ENCODE measurements at places on chromosomes 6 and 20.

DNA sequence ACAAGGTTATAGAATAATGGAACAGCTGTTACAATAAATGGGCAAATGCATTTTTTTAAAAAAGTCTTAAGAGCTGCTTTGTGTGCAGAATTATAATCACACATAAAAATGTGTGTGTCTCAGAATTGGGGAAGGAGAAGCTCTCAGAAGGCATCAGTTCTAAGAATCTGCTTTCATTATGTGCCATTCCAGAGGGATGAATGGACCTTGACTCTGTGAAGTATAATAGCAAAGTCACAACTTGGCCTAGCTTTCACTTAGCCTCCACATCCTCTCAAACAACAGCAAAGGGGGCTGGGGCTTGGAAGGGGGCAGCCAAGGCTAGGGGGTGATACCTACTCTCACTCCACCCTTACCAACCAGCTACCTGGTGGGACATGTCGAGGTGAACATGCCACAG, 265.0 kb downstream of the CDC5L start:
- DNase-seq: no peak

DNA sequence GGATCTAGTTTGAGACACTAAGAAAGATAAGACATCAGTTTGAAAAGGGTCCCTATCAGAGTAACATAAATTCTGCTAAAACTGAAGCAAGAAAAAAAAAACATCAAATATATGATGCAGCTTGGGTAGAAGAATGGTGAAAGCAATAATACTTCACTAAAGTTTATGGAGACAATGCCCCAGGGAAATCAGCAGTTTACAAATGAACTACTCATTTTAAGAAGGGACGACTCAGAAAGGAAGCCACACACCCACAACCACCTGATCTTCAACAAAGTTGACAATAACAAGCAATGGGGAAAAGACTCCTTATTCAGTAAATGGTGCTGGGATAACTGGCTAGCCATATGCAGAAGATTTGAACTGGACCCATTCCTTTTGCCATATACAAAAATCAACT, 143.5 kb downstream of the TPBG start:
- DNase-seq: no peak

GRCh38 chr6:12648171-12648570, 68.4 kb upstream of the PHACTR1 start:
- no peak for DNase-seq

DNA sequence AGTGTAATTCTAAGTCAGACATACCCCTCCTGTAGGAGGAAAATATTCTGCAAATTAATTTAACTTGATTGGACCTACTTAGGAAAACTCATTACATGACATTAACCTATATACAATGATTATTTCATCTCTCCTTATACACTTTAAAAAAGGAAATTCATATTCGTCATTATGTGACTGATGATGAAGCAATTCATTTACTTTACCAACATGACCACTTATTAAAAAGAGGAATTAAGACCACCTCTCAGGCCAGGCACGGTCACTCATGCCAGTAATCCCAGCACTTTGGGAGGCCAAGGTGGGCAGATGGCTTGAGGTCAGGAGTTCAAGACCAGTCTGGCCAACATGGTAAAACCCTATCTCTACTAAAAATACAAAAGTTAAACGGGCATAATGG, 11.6 kb downstream of the AKIRIN2 start:
- DNase-seq: no peak

All from activated CD8-positive, alpha-beta memory T cell treated with anti-CD3 and anti-CD28 coated beads for 24 hours (primary cell).